ENCODE measurements at places on chromosomes 16 and 17.

DNA sequence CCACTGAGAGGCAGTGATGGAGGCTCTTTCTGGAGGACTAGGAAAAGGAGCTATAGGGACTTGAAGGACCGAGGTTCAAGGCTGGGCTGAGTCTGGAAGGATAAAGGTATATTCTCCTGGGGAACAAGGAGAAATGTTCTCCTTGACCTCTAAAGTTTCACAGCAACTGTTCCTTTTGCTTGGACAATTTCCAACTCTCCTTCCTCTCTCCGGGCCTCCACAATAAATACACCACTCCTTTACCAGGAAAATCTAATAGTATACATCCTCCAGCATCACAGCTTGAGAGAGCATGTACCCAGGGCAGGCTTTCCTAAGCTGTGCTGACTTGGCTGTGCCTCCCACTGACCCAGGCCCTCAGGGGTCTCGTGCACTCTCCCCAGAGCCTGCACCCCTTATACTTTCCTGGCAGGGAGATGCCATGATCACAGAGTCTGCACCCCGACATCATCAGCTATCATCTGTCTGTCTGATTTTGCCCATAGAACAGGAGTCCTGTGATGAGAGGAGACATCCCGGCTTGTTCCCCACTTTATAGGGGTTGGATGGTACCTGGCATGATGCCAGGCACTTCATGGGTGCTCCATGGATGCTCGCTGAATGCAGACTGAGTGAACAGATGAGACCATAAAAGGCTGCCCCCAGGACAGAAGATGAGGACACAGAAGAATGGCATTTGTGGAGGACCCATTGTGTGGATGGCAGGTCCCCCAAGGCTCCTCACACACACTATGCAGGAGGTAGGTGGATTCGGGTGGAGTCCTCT lies 582.6 kb upstream of the CDH5 start:
- DNase-seq, result no peak

DNA sequence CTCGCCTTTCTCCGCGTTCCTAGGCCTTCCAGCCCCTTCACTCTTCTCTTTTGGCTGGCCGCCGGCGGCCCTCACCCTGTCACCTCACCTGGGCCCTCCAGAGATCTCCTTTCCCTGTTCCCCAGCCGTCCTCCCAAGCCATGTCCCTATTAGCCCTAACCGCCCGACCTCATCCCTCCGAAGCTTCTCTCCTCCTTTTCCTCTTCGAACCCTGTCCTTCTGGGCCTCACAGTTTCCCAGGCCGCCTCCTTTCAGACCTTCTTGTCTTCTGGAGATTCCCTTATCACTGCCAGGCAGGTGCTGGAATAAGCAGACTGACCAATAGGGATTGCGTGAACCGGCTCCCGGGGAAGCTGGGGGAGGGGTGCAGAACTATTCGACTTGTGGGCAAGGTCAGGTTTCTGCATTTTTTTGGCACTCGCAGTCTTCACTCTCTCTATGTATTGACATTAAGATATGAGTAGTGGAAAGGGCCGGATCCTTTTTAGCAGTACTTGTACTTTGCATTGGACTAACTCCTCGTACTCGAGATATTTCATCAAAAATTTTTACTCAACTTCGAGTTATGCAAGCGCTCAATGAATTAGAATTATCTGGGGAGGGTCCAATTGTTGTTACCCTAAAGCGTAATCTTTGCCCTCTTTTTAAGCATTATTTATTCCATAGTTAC lies 690 bp downstream of the RHOT1 start:
- DNase-seq, result peak; percentile 24

GRCh38 chr16:88476203-88476602 lies 23.1 kb downstream of the ZFPM1 start:
- DNase-seq, result no peak

- peak; percentile 74 for DNase-seq
These were observed 8.1 kb downstream of the PNMT start for GRCh38 chr17:39676198-39676819.

DNA sequence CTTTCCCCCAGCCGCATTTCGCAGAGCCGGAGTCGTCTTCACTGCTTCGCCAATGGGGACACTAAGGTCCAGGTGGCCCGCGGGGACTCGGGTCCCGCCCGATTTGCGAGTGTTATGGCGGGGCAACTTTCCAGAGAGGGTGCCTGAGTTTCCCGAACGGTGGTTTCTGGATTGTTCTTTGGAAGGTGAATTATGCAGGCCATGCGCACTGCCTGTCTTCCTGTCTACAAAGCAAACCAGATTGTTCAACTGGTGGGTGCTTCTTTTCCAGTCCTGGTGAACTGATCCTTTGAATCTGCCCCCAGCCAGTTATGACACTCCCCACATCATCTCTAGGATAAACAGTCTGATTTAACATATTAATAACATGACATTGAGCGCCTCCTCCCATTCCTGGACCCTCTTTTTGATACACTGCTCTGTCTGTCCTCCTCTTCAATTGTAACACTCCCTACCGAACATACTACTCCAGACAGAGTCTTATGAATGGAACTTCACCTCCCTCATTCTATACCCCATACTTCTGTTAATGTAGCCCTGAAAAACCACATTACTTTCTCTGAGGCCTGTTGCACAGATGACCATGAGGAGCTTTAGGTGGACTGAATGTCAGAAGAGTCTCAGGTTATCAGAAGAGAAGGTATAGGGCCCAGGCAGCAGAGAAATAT lies 159.0 kb downstream of the RAB11FIP4 start:
- DNase-seq, result no peak

DNA sequence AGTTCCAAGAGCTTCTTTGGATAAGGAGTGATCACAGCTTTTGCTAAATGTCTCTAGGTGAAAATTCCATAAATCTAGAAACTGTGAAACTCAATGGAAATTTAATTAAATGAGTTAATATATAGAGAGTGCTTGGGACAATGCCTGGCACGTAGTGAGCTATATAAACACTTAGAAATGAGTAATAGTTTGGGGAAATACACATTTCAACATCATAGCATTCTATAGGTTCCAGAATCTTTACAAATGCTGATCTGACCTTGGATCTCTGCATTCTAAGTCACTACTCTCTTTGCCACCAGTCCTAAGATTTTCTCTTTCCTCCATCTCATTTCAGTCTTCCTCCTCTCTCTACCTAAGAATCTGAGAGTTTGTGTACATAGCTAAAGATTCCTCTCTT lies 175.6 kb downstream of the SOX9 start:
- DNase-seq, result no peak

GRCh38 chr16:81460075-81460474 lies 15.5 kb downstream of the CMIP start:
- DNase-seq, result no peak

GRCh38 chr17:50301891-50302584 lies 27.8 kb downstream of the TMEM92 start:
- DNase-seq, result no peak

DNA sequence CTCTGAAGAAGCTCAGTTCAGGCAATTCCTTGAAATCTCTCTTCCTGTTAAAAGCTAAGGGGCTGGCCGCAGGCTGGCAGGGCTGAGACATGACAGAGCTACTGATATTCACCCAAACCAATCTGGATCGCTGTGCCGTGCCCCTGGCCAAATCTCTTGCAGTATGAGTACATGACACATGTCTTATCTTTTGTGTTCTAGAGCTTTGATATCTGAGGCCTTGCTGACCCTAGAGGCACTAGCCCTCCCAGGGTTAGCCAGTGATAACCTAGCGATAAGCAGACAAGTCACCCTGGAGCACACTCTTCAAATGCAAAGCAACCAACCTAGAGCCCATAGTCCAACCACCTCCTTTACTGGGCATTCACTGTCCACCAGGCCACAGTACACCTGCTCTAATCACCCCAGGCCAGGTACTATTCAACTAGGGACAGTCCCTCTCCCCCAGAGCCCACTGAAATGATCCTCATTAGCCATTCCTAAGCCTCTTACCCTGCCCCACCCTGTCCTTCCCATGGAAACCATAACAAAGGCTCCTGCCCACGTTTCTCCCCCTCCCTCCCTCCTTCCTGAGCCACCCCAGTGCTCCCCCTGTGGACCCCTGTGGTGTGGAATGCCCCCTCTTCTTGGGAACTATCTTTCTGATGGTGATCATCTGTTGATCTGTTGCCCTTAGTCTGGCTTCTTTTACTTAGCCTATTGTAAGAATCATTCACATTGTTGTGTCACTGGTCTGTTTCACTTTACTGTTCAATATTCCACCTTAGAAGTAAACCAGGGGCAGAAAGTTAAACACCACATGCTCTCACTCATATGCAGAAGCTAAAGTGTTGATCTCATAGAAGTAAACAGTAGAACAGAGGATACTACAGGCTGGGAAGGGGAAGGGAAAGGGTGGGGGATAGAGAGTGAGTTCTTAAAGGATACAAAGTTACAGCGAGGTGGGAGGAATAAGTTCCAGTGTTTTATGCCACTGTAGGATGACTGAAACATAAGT lies 52.5 kb downstream of the TEKT5 start:
- no peak for DNase-seq

- DNase-seq, result no peak
These were observed 183.5 kb upstream of the CPHXL start for GRCh38 chr16:75909746-75910145.

DNA sequence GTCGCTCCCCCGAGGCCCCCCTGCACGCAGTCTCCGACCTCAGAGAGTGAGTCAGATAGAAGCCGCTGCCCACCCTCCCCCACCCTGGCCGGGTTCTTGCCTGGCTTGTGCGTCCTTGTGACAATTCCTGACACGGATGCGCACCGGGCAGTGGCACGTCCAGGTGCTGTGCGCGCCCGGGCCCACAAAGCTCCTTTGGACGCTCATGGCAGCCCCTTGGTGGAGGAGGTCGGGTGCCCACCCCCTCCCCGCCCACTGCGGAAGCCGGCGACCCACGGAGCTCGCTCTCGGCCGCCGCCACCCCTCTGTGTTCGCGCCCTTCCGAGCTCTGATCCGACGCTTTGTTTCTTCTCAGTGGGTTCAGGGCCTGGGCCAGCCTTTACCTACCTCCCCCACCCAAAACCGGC lies 662 bp upstream of the TUBB3 start:
- DNase-seq, result peak; percentile 61

DNA sequence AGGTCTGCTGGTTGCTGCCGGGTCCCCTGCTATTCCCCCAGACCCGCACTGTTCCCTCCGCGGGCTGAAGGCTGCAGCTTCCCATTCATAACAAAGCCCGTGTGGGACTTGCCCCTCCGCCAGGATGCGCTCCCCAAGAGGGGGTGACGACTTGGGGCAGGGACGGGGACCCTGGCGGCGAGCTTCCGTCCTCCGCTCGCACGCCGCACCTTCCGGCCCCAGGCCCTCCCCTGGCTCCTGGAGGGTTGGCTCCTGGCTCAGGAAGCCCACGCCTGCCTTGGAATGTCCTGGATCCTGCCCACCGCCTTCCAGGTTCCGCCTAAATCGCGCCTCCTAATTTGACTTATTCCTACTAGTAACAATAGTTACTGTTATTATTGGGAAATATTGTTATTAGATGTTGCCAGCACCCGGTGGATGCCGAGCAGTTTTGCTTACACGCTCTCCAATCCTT lies 1.1 kb upstream of the TFAP4 start:
- peak; percentile 59 for DNase-seq

DNA sequence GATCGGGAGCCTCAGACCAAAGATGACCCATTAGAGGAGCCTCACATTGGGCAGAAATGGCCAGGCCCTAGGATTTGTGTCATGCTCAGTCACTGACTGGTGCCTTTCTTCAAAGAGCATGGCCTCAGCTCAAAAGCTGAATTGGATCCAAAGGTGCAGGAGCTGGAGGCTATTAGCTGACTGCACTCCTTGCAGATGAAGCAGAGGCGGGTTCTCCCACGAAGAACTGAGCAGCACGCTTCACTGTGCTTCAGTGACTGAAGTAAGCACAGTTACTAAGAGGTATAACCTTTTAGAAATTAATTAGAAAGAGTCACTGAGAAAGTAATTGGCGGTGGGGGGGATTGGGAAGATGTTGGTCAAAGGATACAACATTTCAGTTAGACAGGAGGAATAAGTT lies 18.7 kb upstream of the COX10 start:
- no peak for DNase-seq

- DNase-seq, result no peak
These were observed 18.5 kb downstream of the ARL4D start for GRCh38 chr17:43416998-43417890.

DNA sequence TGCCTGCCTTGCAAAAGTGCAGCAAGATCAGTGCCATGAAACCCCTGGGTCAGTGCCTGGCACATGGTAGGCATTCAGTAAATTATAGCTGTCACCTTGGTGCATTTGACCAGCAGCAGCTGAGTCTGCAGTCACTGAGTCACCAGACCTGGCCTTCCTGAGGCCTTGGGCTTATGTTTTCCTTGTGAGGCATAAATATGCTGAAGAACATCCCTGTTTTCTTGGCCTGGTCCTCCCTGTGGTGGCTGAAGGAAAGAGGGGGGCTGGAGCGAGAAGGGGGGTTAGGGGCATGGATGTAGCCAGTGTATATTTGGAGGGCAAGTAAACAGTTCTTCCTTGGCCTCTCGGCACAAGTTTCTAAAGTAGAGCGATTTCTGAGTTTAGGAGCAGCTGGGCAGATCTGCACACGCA lies 26.5 kb downstream of the EPN2 start:
- DNase-seq, result no peak

DNA sequence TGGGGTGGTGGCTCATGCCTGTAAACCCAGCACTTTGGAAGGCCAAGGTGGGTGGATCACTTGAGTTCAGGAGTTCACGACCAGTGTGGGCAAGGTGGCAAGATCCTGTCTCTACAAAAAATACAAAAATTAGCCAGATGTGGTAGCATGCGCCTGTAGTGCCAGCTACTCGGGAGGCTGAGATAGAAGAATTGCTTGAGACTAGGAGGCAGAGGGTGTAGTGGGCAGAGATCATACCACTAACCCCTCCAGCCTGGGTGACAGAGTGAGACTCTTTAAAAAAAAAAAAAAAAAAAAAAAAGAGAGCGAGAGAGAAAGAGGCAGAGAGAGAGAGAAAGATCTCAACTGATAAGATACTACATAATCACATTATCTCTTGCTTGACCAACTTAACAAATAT lies 45.9 kb downstream of the KANSL1 start:
- DNase-seq, result no peak

- no peak for DNase-seq
These were observed at the start of gene CDH16 for GRCh38 chr16:66918803-66919568. CDH16 (minus strand) TSS chr16:66918885; CDS start chr16:66918065, 820 bp downstream.

- no peak for DNase-seq
These were observed 2.8 kb downstream of the PDK2 start for GRCh38 chr17:50097926-50098325.

- DNase-seq, result peak; percentile 45
These were observed 709 bp upstream of the ENO3 start for GRCh38 chr17:4950075-4950745.

Data from activated CD4-positive, alpha-beta memory T cell treated with anti-CD3 and anti-CD28 coated beads, Interleukin-2, amount 10 ng/mL, durations not matched to agents 7 days and 5 days (primary cell).